ENCODE measurements at places on chromosomes 12 and 14.

- DNase-seq = no peak
These were observed 51.6 kb downstream of the CAND1 start for GRCh38 chr12:67320614-67321295.

- DNase-seq = no peak
These were observed 349.0 kb downstream of the GLT1D1 start for GRCh38 chr12:129202109-129202814.

GRCh38 chr14:94019329-94019728, 6.8 kb upstream of the OTUB2 start:
- no peak for DNase-seq

DNA sequence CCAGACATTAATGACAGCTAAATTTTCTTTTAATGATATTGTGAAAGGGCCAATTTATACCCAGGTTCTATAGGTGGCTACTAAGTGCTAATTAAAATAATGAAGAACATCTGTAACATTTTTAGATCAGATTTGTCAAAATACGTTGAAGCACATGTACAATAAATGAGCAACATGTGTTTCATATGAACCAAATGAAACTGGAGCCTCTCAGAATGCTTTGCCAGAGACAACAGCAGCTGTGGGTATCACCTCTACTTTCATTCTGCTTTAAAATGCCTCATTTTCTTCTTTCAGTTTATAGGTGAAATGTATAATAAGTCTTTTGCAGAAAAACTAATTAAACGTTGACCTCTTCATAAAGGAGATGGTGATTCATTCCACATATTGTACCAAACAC, 26.1 kb upstream of the MYF6 start:
- DNase-seq = no peak

DNA sequence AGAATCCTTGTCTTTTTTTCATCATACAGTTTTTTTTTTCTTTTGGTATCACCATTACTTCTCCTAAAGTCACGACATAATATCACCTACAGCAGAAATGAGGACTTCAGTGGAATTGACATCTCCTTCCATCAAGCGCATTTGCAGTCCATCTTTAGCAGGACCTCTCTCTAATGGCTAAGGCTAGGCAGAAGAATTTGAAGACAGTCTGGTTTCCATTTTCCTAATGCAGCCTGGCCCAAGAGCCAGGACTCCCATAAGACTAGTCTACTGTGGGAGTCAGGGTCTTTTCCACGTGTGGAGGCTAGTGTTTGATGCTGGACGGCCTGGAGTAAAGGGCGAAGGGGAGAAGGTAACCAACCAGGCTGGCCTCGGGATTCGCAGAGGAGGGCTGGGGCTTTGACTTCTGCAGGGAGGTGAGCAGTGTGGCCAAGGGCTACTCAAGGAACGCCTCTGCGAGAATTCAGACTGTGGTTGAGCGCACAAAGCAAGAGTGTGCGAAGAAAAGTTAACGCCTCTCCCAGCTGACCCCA, 769 bp upstream of the ZNF740 start:
- DNase-seq = no peak

DNA sequence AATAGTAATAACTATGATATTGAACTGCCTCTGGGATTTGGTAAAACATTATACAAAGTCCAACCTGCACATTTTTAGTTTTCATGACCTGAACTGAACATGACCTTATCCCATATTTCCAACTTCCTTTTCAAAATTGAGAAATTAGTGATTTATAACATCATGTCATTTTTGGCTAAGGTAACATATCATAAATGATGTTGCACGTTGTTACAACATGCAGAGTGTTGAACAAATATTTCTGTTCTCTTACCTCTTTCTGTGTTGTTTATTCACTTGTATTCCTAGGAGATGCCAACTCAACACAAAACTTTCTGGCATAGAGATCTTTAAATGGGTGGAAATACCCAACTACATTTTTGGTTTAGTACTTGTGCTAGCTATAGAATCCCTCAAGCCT, 496.0 kb downstream of the SLC6A15 start:
- DNase-seq = no peak

GRCh38 chr12:56410768-56411167, 38.5 kb downstream of the TIMELESS start:
- no peak for DNase-seq

DNA sequence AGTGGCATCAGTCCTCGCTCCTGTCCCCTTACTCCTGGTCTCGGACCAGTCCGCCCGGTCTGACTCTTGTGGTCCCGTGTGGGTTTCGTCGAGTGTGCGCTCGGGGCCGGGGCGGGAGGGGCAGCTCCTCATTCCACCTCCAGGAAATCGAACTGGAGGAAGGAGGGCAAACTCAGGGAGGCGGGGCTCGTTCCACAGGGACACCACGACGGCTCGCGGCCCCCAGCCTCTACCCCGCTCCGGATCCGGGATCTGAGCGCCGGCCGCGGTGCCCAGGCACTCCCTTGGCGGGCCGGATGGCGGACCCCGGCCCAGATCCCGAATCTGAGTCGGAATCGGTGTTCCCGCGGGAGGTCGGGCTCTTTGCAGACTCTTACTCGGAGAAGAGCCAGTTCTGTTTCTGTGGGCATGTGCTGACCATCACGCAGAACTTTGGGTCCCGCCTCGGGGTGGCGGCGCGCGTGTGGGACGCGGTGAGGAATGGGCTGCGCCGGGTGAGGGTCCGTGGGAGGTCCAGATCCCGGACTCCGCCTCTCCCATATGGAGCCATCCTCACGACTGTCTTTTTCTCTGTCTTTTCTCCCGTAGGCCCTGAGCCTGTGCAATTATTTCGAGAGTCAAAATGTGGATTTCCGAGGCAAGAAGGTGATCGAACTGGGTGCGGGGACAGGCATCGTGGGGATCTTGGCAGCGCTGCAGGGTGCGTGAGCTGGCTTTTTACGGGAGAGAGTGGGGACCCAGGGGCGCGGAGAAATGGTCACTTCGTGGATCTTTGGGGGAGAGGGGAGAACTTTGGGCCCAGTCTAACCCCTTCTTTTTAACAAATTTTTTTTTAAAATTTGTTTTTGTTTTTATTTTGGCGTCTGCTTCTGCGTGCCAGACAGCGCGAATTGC, at the start of gene EEF1AKMT3:
Gene EEF1AKMT3, plus strand, starts transcription at position 186 of the 894 bp plus-strand sequence. Its CDS starts 111 bp downstream, at position 297.
- DNase-seq = peak; percentile 79

DNA sequence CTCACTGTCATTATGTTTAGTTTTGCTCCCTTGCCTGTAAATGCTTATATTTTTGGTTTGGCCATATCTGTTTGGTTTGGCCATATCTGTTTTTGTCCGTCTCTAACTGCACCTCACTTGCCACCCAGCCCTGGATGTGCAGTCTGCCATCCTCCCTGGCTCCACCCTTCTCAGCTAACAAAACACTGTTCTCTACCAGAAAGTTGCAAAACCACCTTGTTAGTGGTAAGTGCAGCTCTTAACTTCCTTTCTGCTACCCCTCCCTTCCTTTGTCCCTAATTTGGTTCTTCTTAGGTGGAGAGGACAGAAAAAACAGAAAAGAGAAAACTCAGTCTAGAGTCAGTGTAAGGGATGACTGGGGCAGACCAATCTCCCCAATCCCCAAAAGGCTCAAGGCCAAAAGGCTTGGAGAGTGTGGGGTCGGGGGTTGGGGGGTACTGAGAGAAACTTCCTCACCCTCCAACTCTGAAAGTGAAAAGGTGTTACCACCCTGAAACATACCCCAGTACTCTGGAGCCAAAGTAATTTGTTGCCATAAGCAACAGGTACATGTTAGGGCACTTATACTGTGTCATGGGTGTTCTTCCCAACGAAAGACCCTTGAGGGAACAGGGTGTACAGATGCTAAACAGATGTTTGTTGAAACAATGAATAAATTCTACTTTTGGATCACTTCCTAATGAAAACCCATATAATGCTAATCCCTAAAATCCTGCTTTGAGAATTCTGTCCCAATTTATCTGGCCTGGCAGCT, 5.0 kb downstream of the BIN2 start:
- no peak for DNase-seq

DNA sequence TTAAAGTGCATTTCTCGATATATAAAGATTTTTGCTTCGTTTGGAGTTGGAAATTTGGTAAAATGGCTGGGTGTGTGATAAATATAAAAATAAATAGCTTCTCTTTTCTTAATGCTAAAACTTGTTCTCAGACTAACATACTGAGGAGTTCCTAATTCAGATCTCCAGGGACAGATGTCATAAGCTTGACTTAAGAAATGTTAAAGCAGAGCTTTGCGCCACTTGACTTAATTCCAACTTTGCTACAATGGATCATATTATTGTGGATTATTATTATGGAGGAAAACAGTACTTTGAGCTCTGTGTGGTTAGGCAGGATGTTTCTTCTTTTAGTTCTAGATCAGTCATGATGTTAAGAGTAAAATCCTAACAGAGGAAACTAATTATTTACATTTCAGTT, 33.8 kb downstream of the GNG2 start:
- DNase-seq = no peak

GRCh38 chr14:104390941-104391901, 188.3 kb upstream of the C14orf180 start:
- DNase-seq = peak; percentile 34

DNA sequence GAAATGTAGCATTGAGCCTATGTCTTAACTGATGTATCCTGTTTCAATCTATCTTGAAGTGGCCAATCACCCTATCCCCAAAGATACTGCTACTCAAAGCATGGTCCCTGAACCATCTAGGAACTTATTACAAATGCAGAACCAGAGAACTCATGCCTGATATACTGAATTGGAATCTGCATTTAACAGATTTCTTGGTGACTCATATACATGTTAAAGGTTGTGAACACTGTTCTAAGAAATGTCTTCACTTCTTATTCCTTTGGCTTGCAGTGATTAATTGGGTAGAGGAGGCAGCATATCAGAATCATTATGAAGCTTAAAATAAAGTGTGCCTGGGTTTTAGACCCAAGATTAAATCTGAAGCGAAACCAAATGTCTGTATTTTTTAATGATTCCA, 795.6 kb downstream of the DIO2 start:
- DNase-seq = no peak

DNA sequence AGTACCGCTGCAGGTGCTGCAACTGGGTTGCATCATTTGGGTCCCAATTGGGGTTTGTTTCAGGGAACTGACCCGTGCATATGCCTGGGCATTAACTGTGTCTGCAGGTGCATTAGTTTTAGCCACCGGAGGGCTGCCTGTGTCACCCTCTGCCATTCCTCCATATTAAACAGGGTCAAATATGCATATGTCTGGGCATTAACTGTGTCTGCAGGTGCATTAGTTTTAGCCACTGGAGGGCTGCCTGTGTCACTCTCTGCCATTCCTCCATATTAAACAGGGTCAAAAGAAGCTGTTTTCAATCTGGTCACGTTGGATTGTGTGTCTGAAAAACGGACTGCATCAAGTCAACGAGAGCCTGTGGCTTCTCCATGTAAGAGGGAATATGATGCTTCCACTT, 1317.0 kb downstream of the TMEM121 start:
- no peak for DNase-seq

- peak; percentile 56 for DNase-seq
These were observed 4.7 kb downstream of the SPRYD3 start for GRCh38 chr12:53074283-53074998.

- no peak for DNase-seq
These were observed 6.9 kb upstream of the GPRC5D start for GRCh38 chr12:12958886-12959285.

GRCh38 chr14:75181293-75182062, 5.1 kb upstream of the TMED10 start:
- no peak for DNase-seq

DNA sequence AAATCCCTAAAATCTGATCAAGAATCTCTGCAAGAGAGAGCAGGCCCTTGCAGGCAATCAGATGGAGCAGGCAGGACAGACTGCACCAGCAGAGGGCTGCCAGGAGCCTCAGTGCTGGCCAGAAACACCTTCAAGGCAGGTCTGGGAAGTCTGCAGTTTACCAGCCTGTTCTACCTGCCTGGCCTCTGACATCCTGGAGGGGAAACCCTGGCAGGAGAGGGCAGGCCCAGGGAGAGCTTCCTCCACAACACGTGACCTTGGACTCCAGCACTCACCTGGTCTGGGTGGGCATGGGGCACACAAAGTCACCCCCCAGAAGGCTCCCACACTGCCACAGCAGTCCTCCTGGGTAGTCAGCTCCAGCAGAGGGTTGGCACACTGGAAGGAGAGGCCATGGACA, 56.0 kb downstream of the ISCA2 start:
- DNase-seq = no peak

GRCh38 chr12:30437616-30438015, 258.1 kb downstream of the IPO8 start:
- DNase-seq = no peak

DNA sequence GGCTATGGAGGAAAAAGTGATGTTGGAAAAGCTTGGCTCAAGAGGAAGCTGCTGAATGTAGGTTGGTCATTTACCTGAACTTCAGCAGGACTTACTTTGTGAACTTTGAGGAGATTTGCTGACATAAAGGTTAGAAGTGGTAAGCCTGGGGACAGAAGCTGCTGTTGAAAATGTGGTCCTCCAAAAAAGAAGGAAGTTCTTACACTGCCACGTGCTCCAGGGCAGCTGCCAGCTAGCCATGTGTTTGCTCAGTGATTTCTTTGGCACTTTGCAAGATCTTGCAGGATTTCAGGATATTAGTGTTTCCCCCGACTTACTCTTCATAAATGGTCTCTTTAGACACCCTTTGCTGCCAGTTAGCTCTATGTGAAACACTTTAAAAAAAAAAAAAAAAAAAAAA, 14.8 kb upstream of the DYRK2 start:
- no peak for DNase-seq

DNA sequence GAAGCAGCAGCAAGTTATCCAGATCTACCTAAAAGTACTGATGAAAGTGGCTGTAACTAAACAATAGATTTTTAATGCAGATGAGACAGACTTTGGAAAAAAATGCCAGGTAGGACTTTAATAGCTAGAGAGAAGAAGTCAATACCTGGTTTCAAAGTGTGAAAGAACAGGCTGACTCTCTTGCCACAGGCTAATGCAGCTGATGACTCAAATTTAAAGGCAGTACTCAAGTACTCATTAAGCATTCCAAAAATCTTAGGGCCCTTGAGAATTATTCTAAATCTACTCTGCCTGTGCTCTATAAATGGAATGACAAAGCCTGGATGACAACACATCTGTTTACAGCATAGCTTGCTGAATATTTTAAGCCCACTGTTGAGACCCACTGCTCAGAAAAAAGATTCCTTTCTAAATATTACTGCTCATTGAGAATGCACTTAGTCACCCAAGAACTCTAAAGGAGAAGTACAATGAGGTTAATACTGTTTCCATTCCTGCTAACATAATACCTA, 68.6 kb upstream of the SYT1 start:
- no peak for DNase-seq

DNA sequence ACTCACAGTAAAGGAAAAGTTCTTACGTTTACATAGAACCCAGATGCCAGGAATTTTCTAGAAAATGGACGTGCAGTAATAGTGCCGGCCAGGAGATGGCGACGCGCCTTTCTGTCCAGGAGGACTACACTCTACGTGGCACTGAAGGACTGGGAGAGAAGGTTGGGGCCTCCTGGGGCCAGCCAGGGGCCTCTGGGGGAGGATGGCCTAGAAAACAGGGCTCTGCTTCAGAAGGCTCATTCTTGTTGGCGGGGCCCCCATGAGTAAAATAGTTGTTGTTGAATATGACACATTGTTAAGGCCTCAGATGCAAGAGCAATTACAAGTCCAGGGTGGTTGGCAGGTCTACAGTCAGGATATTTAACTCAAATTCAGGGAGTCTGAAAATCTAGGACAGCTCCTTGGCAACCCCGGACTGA, 120.1 kb upstream of the MAX start:
- no peak for DNase-seq

All from right forelimb (tissue), 1 donor.